ENCODE measurements at places on chromosomes 1 and 21.

DNA sequence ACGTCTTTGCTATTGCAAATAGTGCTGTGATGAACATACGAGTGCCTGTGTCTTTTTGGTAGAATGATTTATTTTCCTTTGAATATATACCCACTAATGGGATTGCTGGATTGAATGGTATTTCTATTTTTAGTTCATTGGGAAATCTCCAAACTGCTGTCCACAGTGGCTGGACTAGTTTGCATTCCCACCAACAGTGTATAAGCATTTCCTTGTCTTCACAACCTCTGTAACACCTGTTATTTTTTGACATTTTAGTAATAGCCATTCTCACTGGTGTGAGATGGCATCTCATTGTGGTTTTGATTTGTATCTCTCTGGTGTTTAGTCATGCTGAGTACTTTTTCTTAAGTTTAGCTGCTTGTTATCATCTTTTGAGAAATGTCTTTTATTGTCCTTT, 215.0 kb downstream of the FMN2 start:
- no peaks in the 10 kb centered on the region for H3K27me3 ChIP-seq
- no peaks in the 10 kb centered on the region for H3K4me1 ChIP-seq
- H3K36me3 ChIP-seq, result no peaks in the 10 kb centered on the region
- no peak overlapping the region for H3K27ac ChIP-seq

DNA sequence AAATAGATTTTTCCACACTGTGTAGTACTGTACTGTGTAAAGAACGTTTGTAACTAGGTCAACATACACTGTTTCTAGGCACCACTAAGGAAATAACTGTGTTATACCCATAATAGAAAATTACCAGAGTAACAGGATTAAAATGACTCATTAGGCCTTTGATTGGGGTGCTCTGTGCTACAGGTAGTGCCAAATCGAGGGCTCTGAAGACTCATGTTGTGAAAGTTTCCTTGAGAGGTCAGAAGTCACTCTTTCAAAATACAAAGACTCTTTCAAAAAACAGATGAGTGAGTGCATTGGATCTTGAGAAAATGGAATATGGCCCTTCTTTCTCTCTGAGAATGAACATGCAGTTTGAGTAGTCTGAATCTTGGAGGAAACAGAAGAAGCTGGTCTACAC, 143.0 kb downstream of the MRPL39 start:
- no peaks in the 10 kb centered on the region for H3K36me3 ChIP-seq
- no peak for DNase-seq
- H3K27me3 ChIP-seq, result no peaks in the 10 kb centered on the region
- no peak overlapping the region for H3K4me3 ChIP-seq
- no peaks in the 10 kb centered on the region for H3K4me1 ChIP-seq

- no peaks in the 10 kb centered on the region for H3K36me3 ChIP-seq
- H3K27me3 ChIP-seq, result no peaks in the 10 kb centered on the region
Observed at GRCh38 chr1:4652631-4653327, 1.6 kb upstream of the AJAP1 start.

DNA sequence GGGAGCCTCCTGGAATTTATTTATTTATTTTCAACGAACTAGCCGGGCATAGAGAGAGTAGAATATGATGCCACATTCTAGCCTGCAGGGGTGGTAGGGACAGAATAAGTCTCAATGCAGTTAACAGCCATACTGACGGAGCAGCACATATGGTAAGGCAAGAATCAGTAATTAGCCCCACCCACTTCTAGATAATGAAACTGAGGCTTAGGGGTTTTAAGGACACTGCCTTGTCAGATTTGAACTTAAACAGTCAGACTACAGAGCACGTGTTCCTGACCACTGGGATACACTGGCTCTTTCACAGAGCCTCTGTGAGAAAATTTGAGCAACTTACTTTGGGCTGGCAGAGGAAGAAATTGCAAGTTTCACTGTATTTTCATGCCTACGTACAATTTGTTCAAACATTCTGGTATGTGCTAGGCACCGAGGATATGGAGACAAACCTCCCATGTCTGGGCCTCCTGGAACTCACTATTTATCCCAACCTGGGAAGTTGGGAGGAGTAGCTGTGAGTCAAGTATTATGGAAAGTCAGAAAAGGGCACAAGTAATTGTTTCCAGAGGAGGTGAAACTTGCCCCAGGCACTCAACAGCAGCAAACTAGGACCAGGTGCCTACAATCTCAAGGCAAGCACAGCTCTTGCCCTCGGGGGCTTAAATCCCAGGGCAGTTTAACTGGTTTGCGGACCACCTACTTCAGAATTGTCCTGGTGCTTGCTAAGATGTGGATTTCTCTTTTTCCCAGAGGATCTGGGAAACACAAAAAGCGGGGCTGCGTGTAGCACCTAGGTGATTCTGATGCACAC, 1.6 kb upstream of the CLIC4 start:
- no peaks in the 10 kb centered on the region for H3K36me3 ChIP-seq
- no peaks in the 10 kb centered on the region for H3K4me1 ChIP-seq
- H3K27ac ChIP-seq, result peak overlapping the region; percentile 48
- no peak for DNase-seq
- no peaks in the 10 kb centered on the region for H3K27me3 ChIP-seq
- no peak overlapping the region for H3K4me3 ChIP-seq

- no peak overlapping the region for H3K4me3 ChIP-seq
- H3K36me3 ChIP-seq, result peaks cover 54% of the 10 kb centered on the region
- no peak overlapping the region for H3K27ac ChIP-seq
- no peak for DNase-seq
- H3K27me3 ChIP-seq, result peaks cover 21% of the 10 kb centered on the region
Observed at GRCh38 chr1:3736131-3736561, 16.1 kb upstream of the CCDC27 start.

- no peak overlapping the region for H3K27ac ChIP-seq
- H3K36me3 ChIP-seq, result no peaks in the 10 kb centered on the region
- H3K4me1 ChIP-seq, result no peaks in the 10 kb centered on the region
- H3K27me3 ChIP-seq, result no peaks in the 10 kb centered on the region
- no peak for DNase-seq
- no peak overlapping the region for H3K4me3 ChIP-seq
Observed at GRCh38 chr1:233543338-233544255, 70.3 kb upstream of the KCNK1 start.

GRCh38 chr21:33754481-33754880, 112.2 kb downstream of the ITSN1 start:
- no peaks in the 10 kb centered on the region for H3K36me3 ChIP-seq
- no peaks in the 10 kb centered on the region for H3K4me1 ChIP-seq
- no peak overlapping the region for H3K4me3 ChIP-seq
- H3K27me3 ChIP-seq, result no peaks in the 10 kb centered on the region
- no peak overlapping the region for H3K27ac ChIP-seq

- H3K36me3 ChIP-seq, result no peaks in the 10 kb centered on the region
- peak overlapping the region; percentile 51 for H3K4me3 ChIP-seq
- no peaks in the 10 kb centered on the region for H3K27me3 ChIP-seq
- peak overlapping the region; percentile 89 for H3K27ac ChIP-seq
- peak; percentile 38 for DNase-seq
- no peaks in the 10 kb centered on the region for H3K4me1 ChIP-seq
Observed at GRCh38 chr1:27428316-27429028, 36.0 kb downstream of the GPR3 start.

DNA sequence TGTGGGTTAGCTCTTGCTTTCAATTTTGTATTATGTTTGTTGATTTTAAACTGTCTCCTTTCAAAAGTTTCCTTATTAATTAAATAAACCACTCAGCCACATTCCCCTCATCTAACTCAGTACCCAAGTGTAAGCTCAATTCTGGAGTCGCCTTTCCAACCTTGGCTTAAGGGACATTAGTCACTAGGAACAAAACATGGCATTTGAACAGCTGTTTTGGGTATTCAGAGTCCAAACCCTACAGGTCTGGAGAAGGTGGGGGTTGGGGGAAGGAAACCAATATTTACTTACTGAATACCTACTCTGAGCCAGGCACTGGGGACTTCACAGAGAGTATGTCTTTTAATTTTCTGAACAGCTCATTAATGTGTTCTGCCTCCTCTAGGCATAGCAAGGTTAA, 117.2 kb upstream of the JUN start:
- no peak overlapping the region for H3K4me3 ChIP-seq
- DNase-seq, result no peak
- H3K36me3 ChIP-seq, result no peaks in the 10 kb centered on the region
- H3K27me3 ChIP-seq, result no peaks in the 10 kb centered on the region
- no peak overlapping the region for H3K27ac ChIP-seq

DNA sequence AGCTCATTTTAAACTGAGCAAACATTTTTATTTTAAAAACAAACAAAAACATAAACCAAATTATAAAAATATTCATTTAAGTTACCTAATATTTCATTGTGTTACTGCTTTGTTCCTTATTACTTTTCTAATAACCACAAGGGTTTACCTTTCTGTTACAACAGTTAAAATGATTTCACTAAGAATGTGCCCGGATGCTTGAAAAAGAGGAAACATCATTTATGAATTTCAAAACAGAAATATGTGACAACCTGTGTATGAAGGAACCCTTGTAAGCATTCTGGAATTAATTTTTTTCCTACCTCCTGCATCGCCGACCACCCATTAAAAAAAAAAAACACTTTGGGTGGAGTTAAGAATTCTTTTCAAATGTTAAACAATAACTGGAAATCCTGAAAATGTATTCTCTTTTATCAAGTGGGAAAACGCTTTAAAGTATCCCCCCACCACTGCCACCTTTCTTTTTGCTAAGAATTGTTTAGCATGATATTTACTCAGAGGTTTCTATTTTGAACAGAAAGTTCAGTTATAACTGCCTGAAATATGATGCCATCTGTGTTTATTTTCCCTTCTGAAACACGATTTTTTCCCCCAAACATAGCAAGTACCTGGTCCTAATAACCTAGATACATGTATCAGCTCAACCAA, 9.1 kb downstream of the CYYR1 start:
- H3K4me1 ChIP-seq, result no peaks in the 10 kb centered on the region
- H3K27ac ChIP-seq, result no peak overlapping the region
- no peak for DNase-seq
- no peaks in the 10 kb centered on the region for H3K36me3 ChIP-seq
- H3K27me3 ChIP-seq, result no peaks in the 10 kb centered on the region
- no peak overlapping the region for H3K4me3 ChIP-seq
